Testis (tissue), 5 donors: ENCODE measurements at places on chromosomes 1 and 21. TPM values are rescaled to one million over a fixed set of nuclear protein-coding genes. Genes with fewer than 3 reads are reported as not detected.
A peak's percentile ranks its signal among the peaks of the same experiment; 100 is the strongest.

- peaks cover 4% of the 10 kb centered on the region for H3K4me1 ChIP-seq
- no peak for DNase-seq
- H3K36me3 ChIP-seq = no peaks in the 10 kb centered on the region
- no peaks in the 10 kb centered on the region for H3K27me3 ChIP-seq
- peak overlapping the region; percentile 60 for H3K4me3 ChIP-seq
- H3K27ac ChIP-seq = peak overlapping the region; percentile 64
These were observed 55.5 kb upstream of the RASAL2 start for GRCh38 chr1:178038372-178038771.

DNA sequence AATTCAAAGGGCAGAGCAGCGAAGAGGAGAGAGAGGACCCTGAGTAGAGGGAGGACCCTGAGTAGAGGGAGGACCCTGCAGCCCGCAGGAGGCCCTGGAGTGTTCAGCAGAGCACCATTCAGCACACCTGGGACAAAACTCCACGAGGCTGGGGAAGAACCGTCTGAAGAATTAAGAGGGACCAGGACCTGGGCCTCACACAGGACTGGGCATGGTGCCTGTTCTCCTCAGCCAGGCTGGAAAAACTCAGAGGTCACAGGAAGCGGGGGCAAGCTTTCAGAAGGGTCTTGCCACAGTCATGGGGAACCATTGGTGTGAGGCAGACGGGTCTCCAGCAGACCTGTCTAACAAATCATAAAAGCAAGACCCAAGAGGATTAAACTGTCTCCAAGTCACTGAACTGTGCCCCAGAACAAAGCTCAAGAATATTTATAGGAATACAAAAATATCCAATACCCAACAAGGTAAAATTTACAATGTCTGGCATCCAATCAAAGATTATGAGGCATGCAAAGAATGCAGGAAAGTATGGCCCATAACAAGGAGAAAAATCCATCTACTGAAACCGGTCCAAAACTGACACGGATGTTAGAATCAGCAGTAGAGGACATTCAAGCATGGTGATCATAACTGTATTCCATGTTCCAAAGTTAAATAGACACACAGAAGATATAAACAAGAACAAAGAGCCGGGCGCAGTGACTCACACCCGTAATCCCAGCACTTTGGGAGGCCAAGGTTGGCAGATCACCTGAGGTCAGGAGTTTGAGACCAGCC lies 30.6 kb downstream of the MORN1 start:
- H3K4me1 ChIP-seq = peaks cover 4% of the 10 kb centered on the region
- DNase-seq = no peak
- H3K27me3 ChIP-seq = no peaks in the 10 kb centered on the region
- H3K36me3 ChIP-seq = no peaks in the 10 kb centered on the region
- no peak overlapping the region for H3K27ac ChIP-seq

DNA sequence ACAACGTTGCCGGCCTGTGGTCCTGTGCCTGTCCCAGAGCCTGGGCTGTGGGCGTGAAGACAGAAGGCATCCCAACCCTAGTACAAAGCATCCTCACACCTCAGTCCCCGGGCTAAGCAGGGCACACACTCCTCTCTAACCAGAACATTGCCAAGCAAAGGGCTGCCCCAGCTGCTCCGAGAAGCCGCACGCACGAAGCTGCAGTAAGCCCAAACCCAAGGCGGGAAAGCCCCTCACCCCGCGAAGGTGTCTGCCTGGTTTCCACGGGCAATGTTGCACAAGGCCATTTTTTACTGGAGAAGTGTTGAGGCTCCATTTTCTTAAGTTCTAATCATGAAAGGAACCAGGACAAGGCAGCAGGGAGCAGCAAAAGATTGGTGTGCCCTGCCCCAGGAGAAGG lies 519.0 kb downstream of the NPHP4 start:
- no peak for DNase-seq
- no peak overlapping the region for H3K4me3 ChIP-seq
- no peaks in the 10 kb centered on the region for H3K36me3 ChIP-seq
- H3K27ac ChIP-seq = no peak overlapping the region
- no peaks in the 10 kb centered on the region for H3K27me3 ChIP-seq

SPRR2B gene
- total RNA-seq = 0.62 TPM

DNA sequence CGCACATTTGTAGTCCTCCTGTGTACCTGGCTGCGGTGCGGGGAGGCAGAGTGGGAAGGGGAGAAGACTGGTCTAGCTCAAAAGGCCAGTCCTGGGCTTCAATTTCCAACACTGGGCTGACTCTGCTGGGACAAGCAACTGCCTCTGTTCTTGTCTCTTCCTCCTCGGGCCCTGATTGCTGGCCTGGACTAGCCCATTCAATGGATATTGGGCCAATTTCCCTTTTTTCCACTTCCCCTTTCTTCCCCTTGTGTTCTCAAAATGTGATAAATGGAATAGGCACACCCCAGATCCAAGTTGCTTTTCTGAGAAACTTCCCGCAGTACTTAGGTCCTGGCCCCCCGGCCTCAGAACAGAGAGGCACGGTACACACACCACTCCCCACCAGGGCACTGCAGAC lies 48.2 kb downstream of the SPSB1 start:
- peaks cover 34% of the 10 kb centered on the region for H3K4me1 ChIP-seq
- H3K27ac ChIP-seq = peak overlapping the region; percentile 60
- DNase-seq = peak; percentile 31
- no peaks in the 10 kb centered on the region for H3K36me3 ChIP-seq
- no peak overlapping the region for H3K4me3 ChIP-seq
- H3K27me3 ChIP-seq = no peaks in the 10 kb centered on the region

DNA sequence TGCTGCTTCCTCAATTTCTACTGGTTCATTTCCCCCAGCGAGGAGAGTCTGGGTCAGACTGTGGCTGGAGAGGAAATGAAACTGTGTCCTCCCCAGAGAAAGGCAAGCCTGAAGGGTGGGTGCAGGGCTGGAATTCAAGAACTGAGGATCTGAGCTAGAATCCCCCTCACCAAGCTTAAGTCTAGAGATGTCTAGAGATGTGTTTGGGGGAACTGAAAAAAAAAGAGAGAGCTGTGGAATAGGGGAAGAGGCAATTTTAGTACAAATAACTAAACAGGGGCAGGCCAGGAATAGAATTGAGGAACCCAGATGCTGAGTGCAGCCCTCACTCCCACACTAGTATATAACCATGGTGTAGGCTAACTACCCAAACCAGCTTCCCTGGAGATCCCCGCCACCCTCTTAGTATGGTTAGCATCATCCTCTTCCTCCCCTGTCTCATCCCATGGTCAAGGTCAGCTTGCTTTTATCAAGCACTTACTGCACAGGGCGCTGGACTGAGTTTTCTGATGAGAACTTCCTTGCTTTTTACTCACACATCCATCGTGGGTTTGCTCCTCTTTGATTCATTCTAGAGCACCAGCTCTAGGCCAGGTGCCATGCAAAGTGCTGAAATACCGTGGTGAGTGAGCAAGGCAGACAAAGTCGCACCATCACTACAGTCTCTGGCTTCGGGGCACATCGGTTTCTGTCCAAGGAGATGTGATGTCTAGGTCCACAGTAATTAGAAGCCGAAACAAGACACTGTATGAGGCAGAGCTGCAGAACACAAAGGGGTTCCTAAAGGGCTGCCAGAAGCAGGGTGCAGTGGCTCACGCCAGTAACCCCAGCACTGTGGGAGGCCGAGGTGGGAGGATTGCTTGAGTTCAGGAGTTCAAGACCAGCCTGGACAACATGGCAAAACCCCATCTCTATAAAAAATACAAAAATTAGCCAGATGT lies 112.9 kb upstream of the IPO9 start:
- peaks cover 45% of the 10 kb centered on the region for H3K4me1 ChIP-seq
- H3K4me3 ChIP-seq = no peak overlapping the region
- H3K27ac ChIP-seq = peak overlapping the region; percentile 82
- H3K27me3 ChIP-seq = no peaks in the 10 kb centered on the region
- DNase-seq = no peak
- no peaks in the 10 kb centered on the region for H3K36me3 ChIP-seq

- H3K4me1 ChIP-seq = peaks cover 4% of the 10 kb centered on the region
- H3K27me3 ChIP-seq = no peaks in the 10 kb centered on the region
- H3K4me3 ChIP-seq = no peak overlapping the region
These were observed 164.2 kb downstream of the HIVEP3 start for GRCh38 chr1:41754540-41754939.

GRCh38 chr1:21258331-21259134 lies 31.7 kb downstream of the ECE1 start:
- no peak overlapping the region for H3K4me3 ChIP-seq
- peaks cover 43% of the 10 kb centered on the region for H3K4me1 ChIP-seq
- H3K36me3 ChIP-seq = no peaks in the 10 kb centered on the region
- no peak for DNase-seq

FYB2 gene
- total RNA-seq = 2.0 TPM

ARHGAP30 gene
- 1.6 TPM for total RNA-seq

SLC45A1 gene
- total RNA-seq = 9.0 TPM

GRCh38 chr1:154614901-154615300 lies 6.9 kb upstream of the ADAR start:
- no peak overlapping the region for H3K4me3 ChIP-seq
- H3K27me3 ChIP-seq = no peaks in the 10 kb centered on the region
- peaks cover 6% of the 10 kb centered on the region for H3K4me1 ChIP-seq
- H3K27ac ChIP-seq = no peak overlapping the region
- H3K36me3 ChIP-seq = no peaks in the 10 kb centered on the region

DNA sequence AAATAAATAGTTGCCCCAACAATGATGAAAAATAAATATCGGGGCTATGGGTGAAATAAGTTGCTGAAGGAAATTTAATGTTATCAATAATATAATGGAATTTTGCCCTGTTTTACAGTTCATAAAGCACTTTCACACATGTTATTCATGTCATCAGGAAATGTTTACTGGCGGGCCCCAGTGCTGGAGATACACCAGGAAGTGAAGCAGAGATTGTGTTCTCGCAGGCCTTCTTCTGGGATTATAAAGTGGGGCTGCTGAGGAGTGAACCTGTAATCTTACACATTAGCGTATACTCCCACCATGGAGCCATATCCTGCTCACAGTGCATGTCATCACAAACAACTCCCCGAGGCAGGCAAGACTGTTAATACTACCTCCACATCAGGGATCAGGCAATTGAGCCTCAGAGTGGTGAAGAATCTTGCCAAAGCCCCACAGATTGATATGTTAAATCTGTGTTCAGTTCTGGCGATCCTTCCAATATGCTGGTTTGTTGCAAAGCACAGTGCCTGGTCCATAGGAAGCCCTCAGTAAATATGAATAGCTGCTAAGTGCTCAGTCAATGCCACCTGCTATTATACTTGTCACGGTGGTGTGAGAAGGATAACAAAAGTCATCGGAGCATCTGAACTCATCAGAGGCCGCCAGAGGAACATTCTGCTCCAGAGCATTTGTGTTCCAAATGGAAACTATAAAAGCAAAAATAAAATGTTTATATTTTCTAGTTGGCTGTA lies 104.4 kb upstream of the UBE2U start:
- no peaks in the 10 kb centered on the region for H3K27me3 ChIP-seq
- DNase-seq = no peak
- H3K36me3 ChIP-seq = no peaks in the 10 kb centered on the region
- no peaks in the 10 kb centered on the region for H3K4me1 ChIP-seq
- H3K27ac ChIP-seq = no peak overlapping the region

OLFML3 gene
- 8.5 TPM for total RNA-seq

DCDC2B gene
- 0.81 TPM for total RNA-seq

GRCh38 chr1:7898962-7899361 lies 41.7 kb downstream of the TNFRSF9 start:
- no peaks in the 10 kb centered on the region for H3K36me3 ChIP-seq
- H3K27ac ChIP-seq = no peak overlapping the region
- DNase-seq = no peak
- H3K4me1 ChIP-seq = no peaks in the 10 kb centered on the region

BGLAP gene
- 1.1 TPM for total RNA-seq

TTC22 gene
- 2.4 TPM for total RNA-seq

- H3K4me1 ChIP-seq = peaks cover 4% of the 10 kb centered on the region
- H3K36me3 ChIP-seq = no peaks in the 10 kb centered on the region
- no peak overlapping the region for H3K4me3 ChIP-seq
- no peak for DNase-seq
- no peaks in the 10 kb centered on the region for H3K27me3 ChIP-seq
- H3K27ac ChIP-seq = no peak overlapping the region
These were observed 3.0 kb upstream of the SOX13 start for GRCh38 chr1:204069887-204070286.

SHISA4 gene
- total RNA-seq = 48.0 TPM
